Osteocyte (in vitro differentiated cells): ENCODE measurements at places on chromosomes 16 and 17.

DNA sequence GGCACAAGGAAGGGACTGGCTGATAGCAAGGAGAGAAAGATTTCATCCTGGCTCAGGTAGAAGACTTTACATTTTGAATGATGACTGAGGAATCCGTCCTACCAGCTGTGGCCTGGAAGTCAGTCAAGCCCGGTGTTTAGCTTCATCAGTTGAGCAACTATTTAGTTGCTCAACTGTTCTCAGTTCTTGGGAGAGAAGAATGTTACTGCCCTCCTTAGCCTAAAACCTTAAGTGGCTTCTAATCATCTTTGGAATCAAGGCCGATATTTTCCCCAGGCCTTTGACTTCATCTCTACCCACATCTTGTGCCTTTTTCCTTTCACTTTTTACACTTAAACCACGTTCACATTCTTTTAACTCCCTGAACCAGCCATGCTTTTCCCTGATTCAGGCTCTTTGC, 17.3 kb upstream of the RBL2 start:
- DNase-seq, result no peak
- no peaks in the 10 kb centered on the region for H3K36me3 ChIP-seq
- H3K4me3 ChIP-seq, result no peak overlapping the region
- H3K27ac ChIP-seq, result no peak overlapping the region
- no peaks in the 10 kb centered on the region for H3K4me1 ChIP-seq

DNA sequence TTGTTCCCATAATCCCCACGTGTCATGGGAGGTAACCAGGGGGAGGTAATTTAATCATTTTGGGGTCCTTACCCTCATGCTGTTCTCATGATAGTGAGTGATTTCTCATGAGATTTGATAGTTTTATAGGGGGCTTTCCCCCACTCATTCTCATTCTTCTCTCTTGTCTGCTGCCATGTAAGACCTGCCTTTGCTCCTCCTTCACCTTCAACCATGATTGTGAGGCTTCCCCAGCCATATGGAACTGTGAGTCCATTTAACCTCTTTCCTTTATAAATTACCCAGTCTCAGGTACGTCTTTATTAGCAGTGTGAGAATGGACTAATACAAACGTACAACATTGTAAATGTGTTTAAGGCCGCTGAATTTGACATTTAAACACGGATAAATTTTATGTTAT, 35.5 kb upstream of the APOH start:
- peaks cover 10% of the 10 kb centered on the region for H3K4me1 ChIP-seq
- no peaks in the 10 kb centered on the region for H3K36me3 ChIP-seq
- DNase-seq, result no peak
- no peak overlapping the region for H3K27ac ChIP-seq

DNA sequence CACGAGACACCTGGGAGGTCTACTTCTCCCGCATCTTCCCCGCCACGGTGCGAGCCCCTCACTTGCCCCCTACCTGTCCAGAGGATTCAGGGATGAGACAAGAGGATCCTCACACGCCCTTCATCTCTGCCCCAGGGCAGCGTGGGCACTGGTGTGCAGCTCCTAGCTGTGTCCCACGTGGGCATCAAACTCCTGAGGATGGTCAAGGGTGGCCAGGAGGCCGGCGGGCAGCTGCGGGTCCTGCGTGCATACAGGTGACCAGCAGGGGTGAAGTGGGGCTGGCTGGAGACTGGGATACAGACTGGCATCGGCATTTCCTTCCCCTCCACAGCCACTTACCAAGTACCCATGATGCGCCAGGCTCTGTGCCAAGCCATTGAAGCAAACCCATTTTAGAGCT, 28.4 kb upstream of the ALKBH5 start:
- no peak overlapping the region for H3K27ac ChIP-seq
- H3K4me3 ChIP-seq, result no peak overlapping the region
- H3K27me3 ChIP-seq, result peaks cover 2% of the 10 kb centered on the region
- DNase-seq, result no peak
- H3K36me3 ChIP-seq, result no peaks in the 10 kb centered on the region

- H3K27ac ChIP-seq, result no peak overlapping the region
- peaks cover 27% of the 10 kb centered on the region for H3K4me1 ChIP-seq
- DNase-seq, result no peak
- H3K27me3 ChIP-seq, result no peaks in the 10 kb centered on the region
Observed at GRCh38 chr17:65008882-65009281, 47.7 kb downstream of the GNA13 start.

GRCh38 chr16:31364421-31364820, 9.4 kb downstream of the ITGAX start:
- H3K4me1 ChIP-seq, result no peaks in the 10 kb centered on the region
- no peak overlapping the region for H3K4me3 ChIP-seq
- H3K36me3 ChIP-seq, result no peaks in the 10 kb centered on the region
- H3K27ac ChIP-seq, result no peak overlapping the region
- peaks cover 13% of the 10 kb centered on the region for H3K27me3 ChIP-seq

- no peaks in the 10 kb centered on the region for H3K27me3 ChIP-seq
- DNase-seq, result peak; percentile 89
- peaks cover 34% of the 10 kb centered on the region for H3K4me1 ChIP-seq
- peaks cover 20% of the 10 kb centered on the region for H3K36me3 ChIP-seq
- H3K4me3 ChIP-seq, result peak overlapping the region; percentile 83
Observed at GRCh38 chr17:78839762-78840529, 668 bp downstream of the USP36 start.

GRCh38 chr17:74160656-74161502, 42.6 kb upstream of the RPL38 start:
- no peak overlapping the region for H3K4me3 ChIP-seq
- no peaks in the 10 kb centered on the region for H3K27me3 ChIP-seq
- DNase-seq, result peak; percentile 75
- H3K36me3 ChIP-seq, result no peaks in the 10 kb centered on the region
- no peak overlapping the region for H3K27ac ChIP-seq
